ENCODE measurements at places on chromosomes 16 and 17.

DNA sequence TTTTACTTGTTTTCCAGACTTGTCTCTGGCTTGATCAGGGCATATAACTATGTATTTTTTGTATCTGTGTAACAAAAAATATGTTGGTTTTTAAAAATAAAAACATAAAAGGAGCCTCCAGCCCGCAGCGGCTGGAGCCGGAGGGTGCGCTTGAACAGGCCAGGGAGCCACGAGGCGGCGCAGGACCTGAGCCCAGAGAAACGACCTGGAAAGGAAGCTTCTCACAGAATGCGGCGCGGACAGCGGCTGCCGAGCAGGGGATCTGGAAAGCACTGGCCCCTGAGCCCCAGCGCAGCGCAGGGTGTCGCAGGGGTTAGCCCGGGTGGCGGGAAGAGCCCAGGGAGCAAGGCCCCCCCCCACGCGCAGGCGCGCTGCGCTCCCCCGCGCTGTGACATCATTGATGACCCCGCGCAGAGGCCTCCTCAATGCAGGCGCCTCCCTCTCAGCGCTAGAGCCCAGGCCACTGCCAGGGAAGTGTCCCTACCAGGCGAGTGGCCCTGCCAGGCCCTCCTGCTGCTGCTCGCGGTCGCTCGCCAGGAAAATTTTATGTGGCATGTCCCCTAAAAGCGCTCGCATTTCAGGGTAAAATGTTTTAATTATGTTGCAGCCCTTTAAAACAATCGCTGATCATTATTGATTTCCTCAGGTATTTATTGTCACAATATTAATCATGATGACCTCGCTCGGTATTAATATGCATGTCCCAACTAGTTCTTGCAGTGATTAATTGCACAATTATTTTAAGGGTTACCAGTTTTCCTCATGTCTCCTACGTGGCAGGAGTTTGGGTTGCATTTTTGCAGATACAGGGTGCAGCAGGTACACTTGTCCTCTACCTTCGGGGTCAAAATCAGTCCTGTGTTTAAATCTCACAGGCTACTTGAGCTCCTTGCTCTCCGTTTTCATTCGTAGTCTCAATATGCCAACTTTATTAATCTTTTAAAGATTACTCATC is 134.2 kb downstream of the USP22 start:
- peak; percentile 87 for DNase-seq

DNA sequence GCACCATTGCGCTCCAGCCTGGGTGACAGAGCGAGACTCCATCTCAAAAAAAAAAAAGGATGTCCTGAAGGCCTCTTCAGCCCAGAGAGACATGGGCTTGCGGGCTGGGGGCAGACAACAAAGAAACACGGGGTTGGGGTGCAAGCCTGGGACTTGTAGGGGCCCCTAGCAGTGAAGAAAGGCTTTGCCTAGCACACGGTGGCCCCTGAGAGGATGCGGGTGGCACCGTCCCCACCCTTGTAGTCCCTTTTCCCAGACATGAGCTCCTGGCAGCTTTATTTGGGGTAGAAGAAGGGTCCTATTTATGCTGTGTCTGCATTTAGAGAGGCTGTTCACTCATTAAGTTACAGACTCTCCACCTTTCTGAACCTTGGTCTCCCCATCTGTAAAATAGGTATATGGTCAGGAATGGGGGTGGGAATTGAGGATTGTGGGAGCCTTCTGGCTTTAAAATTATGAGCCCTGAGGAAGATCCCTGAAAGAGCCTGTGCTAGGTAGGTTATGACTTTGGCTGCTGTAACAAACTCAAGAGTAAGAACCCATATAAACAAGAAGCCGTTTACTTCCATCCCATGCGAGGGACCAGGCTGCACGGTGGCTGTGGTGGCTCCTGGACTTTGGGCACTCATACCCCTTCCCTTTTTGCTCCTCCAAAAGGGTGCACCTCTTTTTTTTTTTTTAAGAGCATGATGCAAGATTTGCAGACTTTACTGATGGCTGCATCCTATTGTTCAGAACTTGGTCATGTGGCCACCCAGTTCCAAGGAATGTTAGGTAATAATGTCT is 20.6 kb upstream of the ADGRG1 start:
- no peak for DNase-seq

DNA sequence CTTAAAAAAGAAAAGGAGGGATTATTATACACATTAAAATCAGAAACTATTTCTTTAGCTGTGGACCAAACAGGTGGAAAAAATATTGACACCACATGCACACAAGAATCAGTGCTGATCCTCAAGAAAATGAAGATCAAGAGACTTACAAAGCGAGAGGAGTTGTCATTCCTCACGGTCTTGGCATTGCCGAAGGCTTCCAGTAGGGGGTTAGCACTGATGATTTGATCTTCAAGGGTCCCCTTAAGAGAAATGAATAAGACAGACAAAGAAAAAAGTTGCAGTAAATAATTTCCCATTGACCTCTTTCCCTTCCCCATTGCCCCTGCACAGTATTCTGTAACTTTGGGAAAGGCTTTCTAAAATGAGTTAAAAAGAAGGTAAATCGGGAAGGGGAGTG is 6.0 kb downstream of the MYH4 start:
- no peak for DNase-seq

- no peak for DNase-seq
Observed at GRCh38 chr17:35265566-35266141, 22.8 kb downstream of the SLFN5 start.

GRCh38 chr17:7147772-7148171 is 31.4 kb downstream of the ASGR1 start:
- DNase-seq: no peak

DNA sequence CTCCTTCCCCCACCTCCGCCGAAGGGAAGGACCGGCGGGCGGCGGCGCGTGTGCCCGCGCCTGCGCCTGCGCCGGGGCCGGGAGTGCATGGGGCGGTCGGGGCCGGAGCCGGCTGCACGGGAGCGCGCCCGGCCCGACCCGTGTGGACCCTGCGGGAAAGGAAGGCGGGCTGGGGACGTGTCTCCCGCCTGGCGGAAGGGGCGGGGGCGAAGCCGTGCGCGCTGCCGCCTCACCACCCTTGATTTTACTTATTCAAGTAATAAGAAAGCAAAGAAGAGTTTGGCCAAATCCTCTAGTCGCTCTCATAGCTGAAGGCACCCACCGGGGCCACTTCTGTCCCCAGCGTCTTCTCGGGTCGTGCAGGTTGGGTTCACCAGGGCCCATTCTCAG is 596 bp upstream of the PFN1 start:
- peak; percentile 90 for DNase-seq

GRCh38 chr16:28164140-28164539 is 47.6 kb downstream of the XPO6 start:
- no peak for DNase-seq
